ENCODE measurements at places on chromosomes 11 and 22.
A peak's percentile ranks its signal among the peaks of the same experiment; 100 is the strongest.

DNA sequence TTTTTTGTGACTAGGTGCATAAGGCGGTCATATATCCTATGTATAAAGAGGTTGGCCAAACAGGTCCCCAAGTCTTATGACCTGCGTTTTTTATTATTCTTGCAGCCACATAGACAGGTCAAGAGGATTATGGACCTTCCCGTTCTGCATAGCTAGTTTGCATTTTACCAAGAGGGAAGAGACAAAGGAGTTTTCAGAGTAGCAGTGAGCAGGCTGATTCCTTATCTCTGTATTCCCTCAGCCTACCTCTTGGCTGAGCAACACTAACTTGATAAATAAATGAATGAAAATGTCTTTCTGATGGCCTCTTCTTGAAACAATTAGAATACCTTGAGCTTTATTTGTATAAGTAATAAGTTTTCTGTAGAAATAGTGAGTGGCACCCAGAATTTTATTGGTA is 180.5 kb downstream of the WNT11 start:
- DNase-seq = no peak

DNA sequence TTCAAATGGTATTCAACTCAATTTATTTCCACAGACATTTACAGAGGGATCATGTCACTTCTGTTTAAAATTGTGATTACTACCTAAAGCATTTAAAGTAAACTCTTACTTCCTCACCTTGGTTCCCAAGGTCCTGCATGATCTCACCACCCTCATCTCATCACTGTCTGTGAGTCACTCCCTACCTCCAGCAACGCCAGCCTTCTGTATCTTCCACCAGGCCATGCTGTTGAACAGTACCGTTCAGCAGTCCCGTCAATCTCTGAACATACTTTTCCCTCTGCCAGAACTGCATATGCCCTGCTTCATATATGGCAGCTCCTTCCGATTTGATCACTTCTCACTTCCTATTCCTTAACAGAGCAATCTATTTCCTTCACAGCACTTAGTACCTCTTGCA is 2.0 kb downstream of the FBXO3 start:
- no peak for DNase-seq

DNA sequence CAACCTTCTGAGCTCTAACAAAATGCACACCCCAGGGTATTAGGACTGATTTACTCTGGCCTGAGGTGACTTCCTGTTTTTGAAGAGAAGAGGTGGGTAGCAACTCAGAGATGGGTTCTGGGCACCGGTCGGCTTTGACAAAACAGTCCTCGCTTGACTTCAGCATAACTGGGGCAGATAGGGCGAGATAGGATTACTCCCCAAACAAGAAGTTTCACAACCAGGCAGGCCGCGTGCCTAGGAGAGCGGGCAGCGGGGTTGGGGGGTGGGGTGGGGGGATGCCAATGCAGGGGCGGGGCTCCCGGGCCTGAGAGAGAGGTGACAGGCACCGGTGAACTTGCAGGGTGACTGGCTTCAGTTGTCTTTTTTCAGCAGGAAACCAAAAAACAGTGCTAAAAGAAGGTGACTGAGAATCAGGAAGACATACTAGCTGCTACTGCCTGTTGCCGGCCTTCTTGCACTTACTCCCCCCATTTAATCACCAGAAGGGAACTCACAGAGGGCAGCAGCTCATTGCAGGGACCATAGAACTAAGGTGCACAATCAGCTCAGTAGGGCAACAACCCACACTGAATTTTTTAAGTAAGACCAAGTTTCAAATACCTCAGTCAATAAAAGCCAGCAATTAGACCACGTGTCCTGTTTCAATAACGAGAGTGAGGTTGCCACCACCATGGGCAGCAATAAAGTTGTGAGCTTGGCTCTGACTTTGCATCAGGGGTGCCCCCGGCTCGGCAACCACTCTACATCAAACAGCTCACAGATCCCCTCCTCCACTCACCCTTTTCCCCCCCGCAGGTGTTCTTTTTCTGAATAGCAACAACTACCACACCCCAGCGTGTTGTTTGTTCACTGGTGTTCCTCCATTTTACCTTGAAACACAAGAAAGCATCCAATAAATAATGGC is 37.2 kb upstream of the ETS1 start:
- DNase-seq = no peak

DNA sequence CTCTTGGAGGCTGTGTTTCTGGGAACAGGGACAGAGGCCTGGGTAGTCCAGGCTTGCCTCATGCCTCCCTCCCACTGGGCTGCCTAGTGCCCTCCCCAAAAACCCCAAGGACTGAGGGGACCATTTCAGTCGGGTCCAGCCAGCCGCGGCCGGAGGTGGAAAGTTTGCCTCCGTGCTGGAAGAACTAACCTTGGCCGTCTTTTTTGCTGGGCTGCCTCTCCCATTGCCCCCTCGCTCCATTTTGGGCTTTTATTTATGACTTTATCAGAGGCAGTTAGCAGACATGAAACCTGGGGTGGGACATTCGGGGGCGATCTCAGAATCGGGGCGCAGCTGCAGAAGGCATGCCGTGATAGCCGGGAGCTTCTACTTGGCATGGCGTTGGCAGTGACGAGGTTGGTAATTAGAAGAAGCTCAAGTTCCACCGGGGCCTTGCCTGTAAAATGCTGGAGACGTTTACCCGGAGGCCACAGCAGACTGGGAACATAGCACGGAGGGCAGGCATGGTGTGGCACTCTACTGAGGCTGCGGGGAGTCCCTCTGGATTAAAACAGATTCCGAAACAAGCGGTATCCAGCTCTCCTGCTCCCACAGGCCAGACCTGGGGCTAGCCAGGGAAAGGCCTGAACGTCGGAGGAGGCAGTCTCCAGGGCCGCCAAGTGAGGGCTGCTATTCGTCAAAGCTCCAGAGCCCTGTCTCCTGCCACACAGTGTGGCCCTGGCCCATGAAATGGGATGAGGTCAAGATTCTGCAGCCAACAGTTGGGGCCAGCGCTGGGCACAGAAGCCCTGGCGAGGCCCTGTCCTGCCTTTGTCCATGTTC is 76.4 kb upstream of the PPARA start:
- no peak for DNase-seq

DNA sequence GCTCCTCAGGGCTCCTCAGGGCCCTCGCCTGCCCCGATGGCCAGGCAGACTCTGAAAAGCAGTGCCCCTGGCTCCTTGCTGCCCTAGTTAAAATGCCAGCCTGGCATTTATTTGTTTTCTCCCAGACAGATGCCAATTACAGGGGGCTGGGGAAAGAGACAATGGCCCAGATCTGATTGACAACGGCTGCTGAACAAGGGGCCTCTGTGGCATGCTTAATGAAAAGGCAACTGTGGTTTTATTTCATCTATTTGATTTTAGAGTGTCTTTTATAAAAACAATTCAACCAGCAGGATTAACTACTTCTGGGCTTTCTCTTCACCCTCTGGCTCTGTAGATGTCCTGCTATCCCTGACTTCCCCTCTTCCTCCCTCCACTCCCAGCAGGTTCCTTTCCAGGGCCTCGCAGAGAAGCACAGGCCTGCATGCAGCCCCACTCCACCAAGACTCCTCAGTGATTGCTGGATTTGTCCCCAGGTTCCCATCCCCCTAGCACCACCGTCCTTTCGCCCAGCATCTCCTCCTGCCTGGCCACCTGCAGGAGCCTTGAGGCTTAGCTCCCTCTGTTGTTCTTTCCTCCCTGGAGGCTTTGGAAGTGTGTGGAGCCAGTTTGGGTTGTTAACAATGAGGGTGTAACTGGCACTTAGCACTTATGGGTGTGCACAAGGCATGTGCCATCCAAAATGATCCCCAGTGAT is 171.1 kb downstream of the TENM4 start:
- DNase-seq = no peak

GRCh38 chr11:76293189-76293631 is 86.9 kb upstream of the WNT11 start:
- no peak for DNase-seq

DNA sequence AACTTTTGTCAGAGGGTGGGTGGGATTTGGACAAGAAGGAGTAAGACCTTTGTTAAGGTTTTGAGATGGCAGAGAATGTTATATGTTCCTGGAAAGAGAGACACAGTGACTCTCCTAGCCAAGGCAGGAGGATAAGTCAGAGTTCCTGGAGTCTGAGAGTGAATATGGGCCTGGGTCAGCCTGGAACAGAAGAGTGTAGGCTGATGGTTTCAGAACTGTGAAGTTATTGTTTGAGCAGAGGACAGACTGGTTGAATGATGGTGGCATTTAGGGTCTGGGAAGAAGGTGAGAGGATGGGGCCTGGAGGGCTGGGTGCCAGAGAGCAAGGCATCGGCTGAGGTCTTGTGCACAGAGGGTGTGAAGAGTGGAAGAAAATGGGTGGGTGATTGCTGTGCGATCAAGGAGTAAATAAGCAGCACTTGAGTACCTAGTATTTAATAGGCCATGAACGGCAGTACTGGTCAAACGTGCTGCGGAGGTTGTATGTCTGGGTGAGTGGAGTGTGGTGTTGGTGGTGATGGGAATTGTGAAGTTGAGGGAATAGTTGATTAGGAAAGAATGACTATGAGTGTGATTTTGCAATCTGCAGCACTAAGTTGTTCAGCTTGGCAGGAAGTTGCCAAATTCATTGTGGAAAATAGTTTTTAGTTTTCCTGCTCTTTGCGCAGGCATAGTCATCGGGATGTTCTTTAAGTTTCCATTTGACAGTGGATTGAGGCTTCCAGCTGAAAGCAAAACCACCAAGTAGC is 1.8 kb downstream of the PANX1 start:
- no peak for DNase-seq

- DNase-seq = no peak
Measured at GRCh38 chr22:50027639-50028537, 15.3 kb upstream of the IL17REL start.

DNA sequence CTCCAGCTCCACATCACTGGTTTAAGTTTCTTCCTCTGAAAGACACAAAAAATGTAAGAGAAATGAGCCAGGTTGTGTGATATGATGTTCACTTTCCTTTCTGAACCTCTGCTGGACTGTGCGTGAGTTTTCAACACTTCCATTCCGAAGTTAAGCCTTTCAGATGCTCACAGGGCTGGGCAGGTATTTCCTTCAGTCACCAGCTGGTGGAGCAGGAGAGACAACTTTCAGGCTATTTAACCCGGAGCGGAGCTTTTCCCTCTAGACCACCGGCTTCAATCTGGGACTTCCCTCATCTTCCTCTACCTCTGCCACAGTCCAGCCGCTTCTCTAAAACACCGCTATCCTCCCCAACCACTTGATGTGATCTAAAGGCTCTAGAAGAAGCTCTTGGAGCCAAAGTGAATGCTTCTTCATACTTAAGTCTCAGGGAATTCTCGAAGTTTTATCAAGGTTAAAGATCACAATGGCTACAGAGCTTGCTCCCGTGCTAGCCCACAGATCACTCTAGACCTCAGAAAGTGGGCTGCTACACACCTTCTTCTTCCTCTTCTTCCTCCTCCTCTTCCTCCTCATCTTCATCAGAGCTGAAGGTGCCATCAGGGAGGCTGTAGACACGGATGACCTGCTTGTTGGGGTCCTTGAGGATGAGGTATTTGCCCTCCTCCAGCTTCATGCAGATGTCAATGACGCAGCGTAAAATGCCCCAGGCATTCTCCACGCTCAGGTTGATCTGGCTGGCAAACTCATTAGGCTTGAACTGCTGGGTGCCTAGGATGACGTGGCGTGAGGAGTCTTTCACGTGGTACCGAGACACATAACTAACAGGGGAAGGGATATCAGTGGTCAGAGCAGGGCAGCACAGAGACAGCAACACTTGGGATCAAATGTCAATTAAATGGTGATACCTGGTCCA is 4.4 kb upstream of the FOXRED2 start:
- DNase-seq = no peak

- no peak for DNase-seq
Measured at GRCh38 chr11:6559369-6559768, 44.0 kb downstream of the RRP8 start.

GRCh38 chr11:128689591-128689947 is 4.3 kb upstream of the FLI1 start:
- DNase-seq = no peak

DNA sequence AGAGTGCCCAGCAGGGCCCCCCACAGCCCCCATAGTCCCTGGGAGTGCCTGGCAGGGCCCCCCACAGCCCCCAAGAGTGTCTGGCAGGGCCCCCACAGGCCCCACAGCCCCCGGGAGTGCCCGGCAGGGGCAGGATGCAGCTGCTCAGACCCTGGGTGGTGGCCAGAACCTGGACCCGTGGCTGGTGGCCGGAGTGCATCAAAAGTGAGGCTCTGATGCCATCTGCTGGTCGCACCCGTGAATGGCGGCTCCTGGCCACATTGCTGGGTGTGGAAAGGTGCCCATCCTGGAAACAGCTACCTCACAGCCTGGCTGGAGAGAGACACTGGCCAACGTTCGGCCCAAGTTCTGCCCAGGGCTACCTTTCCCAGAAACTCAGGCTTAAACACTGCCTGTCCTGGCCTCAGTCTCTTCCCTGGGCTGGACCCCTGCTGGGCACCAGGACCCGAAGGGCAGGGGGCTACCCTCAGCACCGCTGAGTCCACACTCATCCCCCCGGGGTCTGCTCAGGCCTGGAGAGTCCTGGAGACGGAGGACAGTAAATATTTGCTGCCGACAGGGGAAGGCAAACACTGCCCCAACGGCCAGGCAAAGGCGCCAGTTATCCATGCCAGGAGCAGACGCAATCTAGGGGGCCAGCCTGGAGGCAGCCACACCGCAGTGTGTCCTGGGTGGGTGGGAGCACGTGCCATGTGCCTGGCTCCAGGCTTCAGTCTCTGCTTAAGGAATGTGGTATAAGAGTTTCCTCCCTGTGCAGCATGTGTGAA is 4.4 kb downstream of the INS start:
- peak; percentile 87 for DNase-seq

GRCh38 chr11:17063171-17064002 is 14.1 kb downstream of the RPS13 start:
- DNase-seq = peak; percentile 81

DNA sequence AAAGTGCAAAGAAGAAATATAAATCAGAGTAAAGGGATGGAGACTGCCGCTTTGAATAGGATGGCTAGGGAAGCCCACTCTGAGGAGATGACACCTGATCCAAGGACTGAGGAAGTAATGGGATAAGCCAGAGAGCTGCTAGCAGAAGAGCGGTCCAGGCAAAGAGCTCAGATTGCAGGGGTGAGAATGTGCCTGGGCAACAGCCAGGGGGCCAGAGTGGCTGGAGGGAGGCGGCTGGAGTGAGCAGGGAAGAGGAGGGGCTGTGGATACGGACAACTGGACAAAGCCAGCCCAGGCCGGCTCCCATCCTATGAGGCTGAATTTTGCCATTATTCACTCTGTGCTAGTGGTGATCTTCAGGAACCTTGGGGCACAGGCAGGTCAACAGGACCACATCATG is 360.3 kb upstream of the SYN3 start:
- DNase-seq = no peak

DNA sequence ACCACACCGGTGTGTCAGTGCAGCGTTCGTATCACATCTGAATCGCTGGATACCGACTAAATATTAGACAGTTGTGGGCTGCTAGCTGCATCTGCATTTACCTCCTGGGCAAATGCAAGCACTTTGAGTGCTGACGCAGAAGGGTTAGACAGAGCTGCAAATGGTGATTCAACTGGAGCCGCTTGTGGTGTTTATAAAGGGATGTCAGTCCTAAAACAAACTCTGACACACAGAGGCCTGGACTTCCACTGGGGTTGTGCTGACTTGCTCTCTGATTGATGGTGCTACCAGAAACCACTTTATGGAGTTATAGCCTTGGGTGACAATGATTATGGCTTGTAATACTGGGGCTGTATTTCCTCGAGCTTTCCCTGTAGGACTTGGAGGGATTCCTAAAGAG is 374.4 kb downstream of the NTM start:
- no peak for DNase-seq

GRCh38 chr22:48250286-48250895 is 1487.9 kb downstream of the TBC1D22A start:
- no peak for DNase-seq
